ENCODE measurements at places on chromosomes 12 and 14.

DNA sequence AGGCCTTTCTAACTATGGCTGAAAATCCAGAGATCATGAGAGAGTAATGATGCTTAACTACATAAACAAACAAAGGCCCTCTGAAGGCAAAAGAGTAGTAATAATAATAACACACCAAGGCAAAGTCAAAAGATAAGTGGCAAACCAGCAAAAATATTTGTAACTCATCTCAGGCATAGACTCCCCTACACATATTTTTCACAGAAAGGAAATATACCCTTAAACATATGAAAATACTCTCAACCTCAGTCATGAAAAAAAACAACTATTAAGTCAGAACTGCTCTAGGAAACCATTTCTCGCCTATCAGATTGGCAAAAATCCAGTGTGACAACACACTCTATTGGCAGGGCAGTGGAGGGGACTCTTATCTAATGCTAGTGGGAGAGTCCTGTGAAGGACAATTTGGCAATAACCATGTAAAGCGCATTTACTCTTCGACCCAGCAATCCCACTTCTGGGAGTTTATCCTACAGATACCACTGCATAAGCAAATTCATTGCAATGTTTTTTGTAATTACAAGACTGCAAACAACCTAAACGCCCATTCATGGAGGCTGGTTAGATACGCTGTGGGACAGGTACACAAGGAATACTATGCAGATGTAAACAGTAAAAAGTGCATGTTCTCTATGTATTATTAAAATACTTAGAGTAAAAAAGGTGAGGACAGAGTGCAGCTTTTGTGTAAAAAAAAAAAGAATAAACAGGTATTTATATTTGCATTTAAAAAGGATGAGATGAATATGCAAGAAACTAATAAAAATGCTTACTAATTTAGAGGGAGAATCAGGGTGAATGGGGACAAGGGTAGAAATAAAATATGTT, 26.0 kb upstream of the IL22 start:
- no peak for DNase-seq

- no peak for DNase-seq
Measured at GRCh38 chr12:2662524-2662923, 132.2 kb upstream of the FKBP4 start.

- no peak for DNase-seq
Measured at GRCh38 chr12:101647711-101648110, 49.7 kb upstream of the CHPT1 start.

GRCh38 chr14:85459361-85460000, 70.5 kb upstream of the FLRT2 start:
- no peak for DNase-seq

- DNase-seq = no peak
Measured at GRCh38 chr14:74927225-74927624, 4.2 kb upstream of the RPS6KL1 start.

DNA sequence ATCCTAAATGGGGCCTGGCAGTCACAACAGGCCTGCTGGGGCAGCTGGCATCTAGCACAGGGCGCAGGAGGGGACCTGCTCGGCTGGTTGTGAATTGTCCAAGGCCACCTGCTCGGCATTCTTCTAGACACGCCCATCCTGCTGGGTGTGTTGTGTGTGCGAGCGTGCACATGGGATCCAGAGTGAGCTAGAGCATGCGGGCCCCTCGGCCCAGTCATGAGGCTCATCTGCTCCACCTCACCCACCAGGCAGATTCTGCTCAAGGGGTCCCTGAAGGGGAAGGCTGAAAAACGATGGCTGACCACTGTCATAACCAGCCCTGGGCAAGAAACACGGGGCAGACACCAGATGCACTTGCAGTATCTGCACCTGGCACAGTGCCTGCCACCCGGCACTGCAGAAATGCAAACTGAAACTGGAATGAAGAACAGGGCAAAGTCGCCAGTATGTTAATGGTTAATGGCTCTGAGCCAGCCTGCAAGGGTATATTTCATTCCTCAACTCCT, 31.8 kb downstream of the MAX start:
- DNase-seq = peak; percentile 72

DNA sequence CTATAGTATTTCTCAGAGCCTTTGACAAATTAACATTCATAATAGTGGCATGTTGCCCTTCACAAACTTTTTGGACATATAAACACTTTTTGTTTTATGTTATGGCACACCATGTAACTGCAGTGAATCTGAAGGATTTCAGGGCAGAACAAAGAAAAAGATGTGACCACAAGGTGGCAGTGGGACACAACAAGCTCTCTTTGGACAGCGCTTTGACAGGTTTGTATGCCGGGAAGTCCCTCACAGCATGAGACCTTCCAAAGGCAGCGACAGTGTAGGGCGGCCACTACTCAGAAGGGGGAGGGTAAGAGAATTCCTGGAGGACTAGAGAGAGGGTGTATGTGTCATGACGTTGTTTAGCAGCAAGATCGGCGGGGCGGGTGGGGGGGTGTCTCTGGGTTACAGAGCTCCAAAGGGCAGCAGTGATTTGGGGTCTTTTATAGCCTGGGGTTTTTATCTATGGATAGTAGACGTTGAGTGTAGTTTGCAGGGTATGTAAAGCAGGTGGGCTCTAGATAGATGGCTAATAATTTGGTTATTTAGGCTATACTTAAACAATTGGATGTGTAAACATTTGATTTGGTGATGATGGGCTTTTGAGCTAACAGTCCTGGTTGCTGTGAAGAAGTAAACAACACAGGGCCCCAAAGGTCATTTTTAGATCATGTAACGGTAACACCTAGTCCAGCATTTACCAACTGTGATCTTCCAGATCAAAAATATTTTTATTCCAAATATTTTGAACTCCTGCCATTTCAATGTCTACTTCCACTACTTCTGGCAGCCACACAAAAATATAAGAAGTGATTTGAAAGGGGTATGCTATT, 22.9 kb downstream of the ETFBKMT start:
- peak; percentile 62 for DNase-seq

DNA sequence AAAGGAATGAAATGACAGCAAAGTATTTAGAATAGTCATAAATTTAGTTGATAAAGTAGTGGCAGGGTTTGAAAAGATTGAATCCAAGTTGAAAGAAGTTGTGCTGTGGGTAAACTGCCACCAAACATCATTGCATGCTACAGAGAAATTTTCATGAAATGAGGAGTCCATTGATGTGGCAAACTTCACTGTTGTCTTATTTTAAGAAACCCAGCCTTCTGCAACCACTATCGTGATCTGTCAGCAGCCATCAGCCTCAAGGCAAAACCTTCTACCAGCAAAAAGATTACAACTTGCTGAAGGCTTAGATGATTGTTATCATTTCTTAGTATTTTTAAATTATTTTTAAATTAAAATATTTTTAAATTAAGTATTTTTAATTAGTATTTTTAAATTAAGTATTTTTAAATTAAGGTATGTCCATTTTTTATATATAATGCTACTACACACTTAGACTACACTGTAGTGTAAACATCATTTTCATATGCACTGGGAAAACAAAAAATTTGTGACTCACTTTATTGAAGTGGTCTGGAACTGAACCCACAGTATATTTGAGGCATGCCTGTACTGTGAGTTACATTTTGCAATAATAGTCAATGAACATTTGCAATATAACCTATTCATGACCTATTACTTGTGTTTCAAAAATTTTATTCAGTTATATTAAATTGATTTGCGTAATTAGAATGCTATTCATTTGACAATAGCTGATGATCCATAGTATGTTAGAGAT, 67.2 kb upstream of the SYT1 start:
- no peak for DNase-seq

DNA sequence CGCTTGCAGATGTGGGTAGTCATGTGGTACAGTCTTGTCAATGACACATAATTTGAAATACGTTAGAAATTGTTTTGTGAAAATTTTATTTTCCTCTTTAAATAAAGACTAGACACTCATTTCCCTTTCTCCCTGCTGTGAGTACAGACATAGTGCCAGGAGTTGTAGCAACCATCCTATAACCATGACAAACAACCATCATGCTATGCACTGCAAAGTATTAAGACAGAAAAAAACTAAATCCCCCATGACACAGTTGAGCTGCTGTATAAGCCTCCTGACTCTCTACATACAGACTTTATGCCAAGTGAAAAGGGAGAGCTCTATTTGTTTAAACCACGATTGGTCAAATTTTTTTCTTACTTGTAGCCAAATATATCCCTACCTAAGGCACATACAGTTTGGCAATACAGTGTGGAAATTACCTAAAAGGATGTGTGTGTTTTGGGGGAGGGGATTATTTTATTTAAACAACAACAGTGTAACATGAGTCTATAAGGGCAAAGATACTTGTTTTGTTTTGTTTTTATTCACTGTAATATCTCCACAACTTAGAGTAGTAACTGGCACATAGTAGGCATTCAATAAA, 45.0 kb upstream of the KRR1 start:
- no peak for DNase-seq

DNA sequence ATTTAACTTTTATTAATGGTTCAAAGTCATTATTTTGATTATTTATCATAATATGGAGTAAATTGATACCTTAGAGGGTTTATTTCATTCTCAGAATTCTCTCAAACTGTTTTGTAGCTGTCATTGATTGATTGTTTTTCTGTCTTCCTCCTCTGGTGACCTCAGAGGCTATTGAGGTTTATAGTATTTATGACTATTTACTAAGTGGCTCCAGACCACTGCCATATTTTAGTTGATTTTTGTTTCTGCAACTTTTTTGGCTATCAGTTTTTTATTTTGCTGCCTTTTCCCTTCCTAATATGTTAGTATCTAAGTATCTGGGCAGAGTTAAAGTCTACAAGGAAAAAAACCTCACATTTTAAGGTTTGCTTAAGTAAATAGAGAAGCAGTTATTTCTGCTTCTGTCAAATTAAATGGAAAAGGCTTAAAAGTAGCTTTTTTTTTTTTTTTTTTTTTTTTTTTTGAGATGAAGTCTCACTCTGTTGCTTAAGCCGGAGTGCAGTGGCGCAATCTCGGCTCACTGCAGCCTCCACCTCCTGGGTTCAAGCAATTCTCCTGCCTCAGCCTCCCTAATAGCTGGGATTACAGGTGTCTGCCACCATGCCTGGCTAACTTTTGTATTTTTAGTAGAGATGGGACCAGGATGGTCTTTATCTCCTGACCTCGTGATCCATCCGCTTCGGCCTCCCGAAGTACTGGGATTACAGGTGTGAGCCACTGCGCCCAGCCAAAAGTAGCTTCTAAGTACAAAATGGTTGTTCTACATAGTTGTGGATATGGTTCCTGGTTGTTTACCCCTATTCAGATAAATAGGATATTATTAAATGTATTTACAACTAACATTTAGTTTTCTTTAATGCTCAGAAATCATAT, 8.2 kb downstream of the MDM2 start:
- DNase-seq = no peak

GRCh38 chr12:65881965-65882413, 57.7 kb downstream of the HMGA2 start:
- no peak for DNase-seq

GRCh38 chr12:89857652-89858274, 149.1 kb upstream of the ATP2B1 start:
- no peak for DNase-seq

GRCh38 chr14:88049936-88050335, 45.0 kb downstream of the GPR65 start:
- DNase-seq = no peak

- peak; percentile 60 for DNase-seq
Measured at GRCh38 chr12:98373025-98373554, 142.3 kb upstream of the TMPO start.

- no peak for DNase-seq
Measured at GRCh38 chr12:1130571-1130970, 139.5 kb downstream of the ERC1 start.

- no peak for DNase-seq
Measured at GRCh38 chr14:100410056-100410565, 87.0 kb downstream of the SLC25A47 start.

GRCh38 chr12:49730568-49731101, 10.7 kb upstream of the TMBIM6 start:
- no peak for DNase-seq

- DNase-seq = no peak
Measured at GRCh38 chr14:94227029-94227428, 52.9 kb downstream of the PPP4R4 start.

DNA sequence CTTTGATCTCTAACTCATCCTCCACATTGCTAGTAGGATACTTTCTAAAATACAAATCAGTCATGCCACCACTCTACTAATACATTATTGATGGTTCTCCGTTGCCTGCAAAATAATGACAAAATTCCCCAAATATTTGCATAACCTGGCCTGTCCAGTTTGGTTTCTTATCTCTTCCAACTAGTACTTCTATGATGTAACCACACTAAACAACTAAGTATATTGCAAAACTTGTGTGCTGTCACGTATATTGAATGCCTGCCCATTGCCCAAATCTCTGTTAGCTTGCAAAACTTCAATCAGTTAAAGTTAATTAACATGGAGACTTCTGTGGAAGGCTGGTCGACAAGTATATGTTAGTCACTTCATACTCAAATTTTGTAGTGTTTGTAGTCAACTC, 6.5 kb downstream of the OR6C74 start:
- DNase-seq = no peak

GRCh38 chr14:68716698-68717097, 76.2 kb downstream of the ZFP36L1 start:
- no peak for DNase-seq

GRCh38 chr12:69897744-69898143, 72.7 kb downstream of the MYRFL start:
- DNase-seq = no peak

GRCh38 chr12:64595863-64596793, 14.2 kb upstream of the RASSF3 start:
- DNase-seq = no peak

GRCh38 chr12:115973968-115974724, 303.3 kb downstream of the MED13L start:
- DNase-seq = no peak

- no peak for DNase-seq
Measured at GRCh38 chr12:109378569-109378968, 30.9 kb downstream of the MYO1H start.

DNA sequence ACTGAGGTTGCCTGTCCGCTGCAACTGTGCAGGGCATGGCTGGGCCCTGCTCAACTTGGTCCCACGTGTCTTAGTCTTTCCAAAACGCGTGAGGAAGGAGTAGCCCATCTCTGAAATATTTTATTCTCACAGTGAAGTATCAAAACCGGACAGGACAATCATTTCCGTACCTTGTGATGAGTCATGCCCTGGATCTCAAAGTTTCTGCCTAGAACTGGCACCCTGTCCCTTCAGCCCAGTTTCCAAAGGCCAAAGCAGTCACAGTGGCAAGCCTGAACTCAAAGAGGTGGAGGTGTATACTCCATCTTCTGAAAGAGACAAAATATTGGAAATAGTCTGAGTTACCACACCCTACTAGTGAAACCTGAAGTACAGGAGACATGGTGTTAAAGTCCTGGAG, 28.5 kb upstream of the SRGAP1 start:
- no peak for DNase-seq

GRCh38 chr12:123741937-123742572, 20.0 kb upstream of the DNAH10 start:
- no peak for DNase-seq

DNA sequence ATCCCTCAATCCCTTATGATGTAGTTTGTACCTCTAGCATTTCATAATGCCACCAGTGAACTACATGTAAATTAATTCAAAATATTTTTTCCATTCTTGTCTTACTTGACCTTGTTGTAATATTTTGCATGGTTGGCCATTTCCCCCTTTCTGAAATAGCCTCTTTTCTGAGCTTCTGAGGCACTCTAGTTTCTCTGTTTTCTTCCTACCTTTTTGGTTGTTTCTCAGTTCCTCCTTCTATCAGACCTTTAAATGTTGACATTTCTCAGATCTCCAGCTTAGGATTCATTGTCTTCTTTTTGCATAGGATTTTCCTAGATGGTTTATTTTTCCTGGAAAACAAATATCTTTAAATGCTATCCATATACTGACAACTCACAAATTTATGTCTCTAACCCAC, 9.8 kb upstream of the RMST start:
- no peak for DNase-seq

GRCh38 chr12:70535896-70536374, 101.3 kb downstream of the PTPRB start:
- peak; percentile 9 for DNase-seq
